Epithelial cell of proximal tubule (primary cell): ENCODE measurements at places on chromosomes 2 and 18. TPM values are rescaled to one million over a fixed set of nuclear protein-coding genes. Genes with fewer than 3 reads are reported as not detected.

DNA sequence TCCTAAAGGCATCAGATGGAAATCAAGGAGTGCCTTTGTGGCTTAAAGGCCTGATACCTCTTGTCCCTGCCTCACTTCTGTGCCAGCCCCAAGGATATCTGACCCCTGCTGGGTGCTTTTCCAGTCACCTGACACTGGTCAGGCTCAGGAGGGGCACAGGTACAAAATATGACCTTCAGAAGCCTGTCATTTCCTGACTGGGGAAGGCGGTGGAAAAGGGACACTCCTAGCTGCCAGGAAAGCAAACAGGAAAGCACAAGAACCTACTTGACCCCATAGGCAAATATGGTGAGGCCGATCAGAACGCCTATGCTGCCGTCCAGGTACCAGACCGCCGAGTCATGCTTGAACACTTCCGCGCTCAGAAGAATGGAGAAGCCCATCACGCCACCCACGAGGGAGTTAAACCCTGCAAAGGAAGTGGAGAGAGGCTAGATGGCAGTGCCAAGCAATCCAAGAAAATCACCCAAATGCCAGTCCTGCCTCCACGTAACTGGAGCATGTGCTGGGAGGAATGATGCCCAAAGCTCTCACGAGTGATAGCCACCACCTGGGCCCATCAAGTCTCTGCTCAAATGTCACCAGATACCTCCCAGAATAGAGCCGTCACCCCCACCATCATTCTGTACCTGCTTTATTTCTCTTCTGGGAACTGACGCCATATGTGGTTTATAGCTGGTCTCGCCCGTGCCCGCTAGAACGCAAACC lies 204.0 kb downstream of the MGAT5 start:
- DNase-seq: no peak

DNA sequence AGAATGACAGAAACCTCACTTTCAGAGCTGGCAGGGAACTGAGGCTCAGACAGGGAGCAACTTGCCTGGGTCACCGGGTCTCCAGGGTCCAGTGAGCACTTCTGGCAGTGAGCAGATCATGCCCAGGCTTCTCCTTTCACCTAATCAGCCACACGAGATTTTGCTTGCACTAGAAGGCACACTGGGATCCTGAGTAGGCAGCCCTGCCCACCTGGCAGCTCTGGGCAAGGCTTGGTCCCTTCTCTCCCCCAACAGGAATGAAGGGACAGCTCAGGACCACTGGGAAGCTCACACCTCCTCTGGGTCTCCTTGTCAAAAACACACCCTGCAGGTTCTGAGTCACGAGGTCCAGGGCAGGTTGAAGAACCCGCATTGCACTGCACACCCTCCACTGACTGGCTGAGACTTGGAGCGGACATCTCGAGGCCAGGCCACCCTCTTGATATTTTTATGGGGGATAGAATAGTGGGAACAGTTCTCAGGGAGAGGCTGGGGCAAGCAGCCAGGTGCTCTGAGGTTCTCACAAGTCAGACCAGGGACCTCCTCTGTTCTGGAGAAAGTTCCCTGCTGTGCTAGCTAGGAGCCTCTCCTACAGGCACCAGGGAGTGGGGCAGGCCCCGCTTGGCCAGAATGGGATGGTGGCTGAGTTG lies 5.7 kb downstream of the MAL start:
- DNase-seq: no peak

- no peak for DNase-seq
These were observed 106.9 kb downstream of the CDK15 start for GRCh38 chr2:201913201-201913600.

GRCh38 chr2:211837206-211837605 lies 701.4 kb downstream of the ERBB4 start:
- DNase-seq: no peak

ZNF638 gene
- 67.7 and 69.0 TPM in 2 replicates for total RNA-seq

RSAD2 gene
- under 0.01 and 0.65 TPM in 2 replicates for total RNA-seq

GRCh38 chr2:241545523-241546473 lies 12.7 kb upstream of the BOK start:
- DNase-seq: no peak

DNA sequence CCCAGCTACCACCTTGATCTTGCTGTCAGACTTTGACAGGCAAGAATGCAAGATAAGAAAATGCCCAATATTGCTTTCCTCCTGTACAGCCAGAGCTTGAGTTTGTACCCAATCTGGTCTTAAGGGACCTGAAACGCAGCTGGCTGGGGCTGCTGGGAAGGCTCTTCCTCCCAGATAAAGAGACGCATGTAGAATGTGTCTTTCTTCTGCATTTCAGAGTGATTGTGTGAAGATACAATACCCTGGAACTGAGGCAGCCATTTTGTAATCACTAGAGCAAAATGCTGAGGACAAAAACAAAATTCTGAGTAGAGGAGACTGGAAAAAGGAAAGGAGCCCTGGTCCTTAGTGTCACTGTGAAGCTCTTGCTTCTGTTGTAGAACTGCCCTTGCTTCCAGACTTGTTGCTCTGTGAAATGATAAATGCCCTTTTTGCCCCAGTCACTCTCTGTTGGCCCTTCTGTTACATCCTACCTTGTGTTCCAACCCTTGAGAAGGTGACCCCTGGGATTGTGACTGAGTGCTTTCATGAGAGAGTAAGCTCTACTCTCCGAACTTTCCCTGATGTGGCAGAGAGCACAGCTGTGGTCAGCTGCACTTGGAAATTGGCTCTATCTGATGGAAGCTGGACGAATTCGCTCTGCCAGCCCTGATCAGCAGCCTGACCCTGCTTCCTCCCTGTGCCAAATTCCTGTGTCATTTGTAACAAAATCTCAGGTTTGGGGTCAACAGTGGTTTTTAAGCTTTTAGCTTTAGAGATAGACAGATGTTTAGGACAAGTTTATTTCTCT lies 137.4 kb upstream of the RBMS1 start:
- DNase-seq: no peak

DNA sequence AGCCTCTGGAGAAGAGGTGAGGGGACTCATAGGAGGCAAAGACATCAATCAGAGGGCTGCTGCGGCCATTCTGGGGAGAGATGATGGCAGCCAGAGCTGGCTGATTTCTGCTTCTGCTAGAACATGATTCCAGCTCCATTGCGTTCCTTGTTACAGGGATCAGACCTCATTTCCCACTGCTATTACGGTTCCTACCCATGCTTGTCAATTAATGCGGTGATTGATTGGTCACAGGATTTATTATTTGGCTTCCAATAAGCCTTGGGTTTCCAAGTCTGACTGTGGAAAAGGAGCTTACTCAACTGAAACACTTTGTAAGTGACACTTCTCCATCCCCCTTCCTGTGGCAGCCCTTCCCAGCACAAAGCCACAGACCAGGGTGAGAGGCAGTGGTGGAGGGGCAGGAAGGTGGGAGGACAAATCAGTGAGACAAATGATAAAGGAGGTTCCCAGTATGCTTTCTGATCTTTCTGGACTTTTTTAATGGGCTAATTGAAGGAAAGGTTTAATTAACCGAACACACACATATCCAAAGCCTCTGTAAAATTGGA lies 26.8 kb upstream of the CTLA4 start:
- no peak for DNase-seq

GRCh38 chr2:46461709-46462171 lies 17.6 kb upstream of the TMEM247 start:
- DNase-seq: no peak

GRCh38 chr2:98799375-98800329 lies 68.7 kb upstream of the MGAT4A start:
- no peak for DNase-seq

CDH2 gene
- 74.5 and 78.2 TPM in 2 replicates for total RNA-seq

SLC5A7 gene
- not detected in 2 replicates for total RNA-seq

DNA sequence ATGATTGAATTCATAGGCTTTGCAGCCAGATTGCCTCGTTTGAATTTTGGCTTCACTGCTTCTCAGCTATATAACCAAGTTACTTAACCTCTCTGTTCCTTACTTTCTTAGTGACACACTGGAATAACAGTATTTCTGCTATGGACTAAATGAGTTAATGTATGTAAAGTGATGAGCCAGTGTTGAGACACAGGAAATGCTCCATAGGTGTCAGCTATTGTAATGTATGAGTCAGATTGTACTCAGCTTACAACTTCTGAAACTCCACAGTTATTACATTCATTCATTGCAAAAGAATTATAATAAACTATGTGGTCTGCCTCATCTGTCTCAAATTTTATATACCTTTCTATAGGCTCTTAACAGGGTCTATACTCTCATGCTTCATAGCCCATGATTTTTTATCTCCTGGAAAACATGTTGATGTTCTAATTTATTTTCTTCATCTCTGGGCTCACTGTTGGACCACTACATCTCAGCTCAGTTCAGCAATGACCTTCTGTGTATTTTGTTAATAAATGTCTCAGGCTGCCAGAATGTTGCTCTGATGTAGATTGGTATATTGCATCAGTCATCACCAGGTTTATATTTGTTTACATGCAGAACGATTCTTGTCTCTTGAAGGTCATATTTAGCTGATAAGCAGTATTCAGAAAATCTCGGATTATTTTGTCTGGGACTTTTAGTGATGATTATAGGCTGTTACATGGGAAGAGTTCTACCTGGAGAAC lies 76.2 kb downstream of the MAP3K20 start:
- DNase-seq: no peak

DNA sequence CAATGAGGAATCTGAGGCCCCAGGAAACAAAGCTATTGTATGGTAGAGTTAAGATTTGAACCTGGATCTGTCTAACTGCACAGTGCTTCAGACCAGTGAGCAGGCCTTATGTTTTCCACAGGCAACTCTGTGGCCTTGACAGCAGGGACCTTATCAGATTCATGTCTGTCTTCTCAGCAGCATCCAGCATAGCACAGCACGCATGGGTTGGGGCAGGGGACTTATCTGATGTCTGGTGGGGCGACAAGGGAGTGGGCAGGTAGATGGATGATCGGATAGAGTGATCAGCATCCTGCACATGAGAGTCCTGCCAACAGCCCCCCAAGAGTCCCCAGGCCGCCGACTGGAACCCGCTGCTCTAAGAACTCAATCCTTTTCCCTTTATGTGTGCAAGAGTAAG lies 28.7 kb upstream of the KCNF1 start:
- DNase-seq: no peak

- DNase-seq: no peak
These were observed 24.3 kb downstream of the NCAPH start for GRCh38 chr2:96359866-96360265.

DNA sequence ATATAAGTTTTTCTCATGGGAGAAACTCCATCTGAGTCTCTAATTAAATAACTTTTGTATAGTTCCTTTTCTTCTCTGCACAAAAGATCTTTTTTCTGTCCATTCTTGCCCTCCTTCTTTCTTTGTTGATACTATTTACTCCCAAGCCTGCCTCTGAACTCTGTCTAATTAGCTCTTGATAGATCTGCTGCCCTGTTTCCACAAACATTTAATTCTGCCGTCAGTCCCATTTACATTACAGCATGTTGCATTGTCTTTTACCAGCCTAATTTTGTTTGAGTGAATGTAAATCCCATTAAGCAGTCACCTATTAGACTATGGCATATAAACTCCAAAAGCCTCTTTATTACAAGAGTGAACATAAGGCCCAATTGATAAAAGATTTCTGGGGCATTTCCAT lies 254.4 kb downstream of the ERBB4 start:
- no peak for DNase-seq

SLC19A3 gene
- 0.17 and 0.29 TPM in 2 replicates for total RNA-seq

GRCh38 chr2:240662681-240663080 lies 20.0 kb downstream of the AQP12B start:
- no peak for DNase-seq

GRCh38 chr2:112662704-112663103 lies 17.0 kb downstream of the SLC20A1 start:
- no peak for DNase-seq

DNA sequence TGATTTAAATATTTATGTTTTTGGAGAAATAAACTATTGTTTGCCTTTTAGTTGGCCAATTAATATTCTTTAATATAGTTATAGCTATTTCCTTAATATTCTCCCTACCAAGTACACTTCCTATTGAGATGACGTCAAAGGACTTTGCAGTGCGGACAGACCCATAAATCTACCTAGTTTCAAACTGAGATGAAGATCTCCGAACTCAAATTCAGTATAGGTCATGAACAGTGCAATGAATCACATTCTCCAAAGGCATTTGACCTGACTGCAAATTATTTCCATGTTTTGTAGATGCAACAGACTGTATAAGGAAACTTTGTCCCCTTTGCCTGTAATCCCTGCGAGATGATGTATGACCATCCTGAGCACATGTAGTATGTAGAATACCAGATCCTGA lies 342.6 kb upstream of the FIGN start:
- DNase-seq: no peak

GRCh38 chr2:207474863-207475485 lies 54.8 kb upstream of the CREB1 start:
- no peak for DNase-seq

GRCh38 chr2:84519332-84519957 lies 3.1 kb downstream of the DNAH6 start:
- DNase-seq: no peak

- no peak for DNase-seq
These were observed 23.2 kb downstream of the GPR39 start for GRCh38 chr2:132439703-132440398.

DNA sequence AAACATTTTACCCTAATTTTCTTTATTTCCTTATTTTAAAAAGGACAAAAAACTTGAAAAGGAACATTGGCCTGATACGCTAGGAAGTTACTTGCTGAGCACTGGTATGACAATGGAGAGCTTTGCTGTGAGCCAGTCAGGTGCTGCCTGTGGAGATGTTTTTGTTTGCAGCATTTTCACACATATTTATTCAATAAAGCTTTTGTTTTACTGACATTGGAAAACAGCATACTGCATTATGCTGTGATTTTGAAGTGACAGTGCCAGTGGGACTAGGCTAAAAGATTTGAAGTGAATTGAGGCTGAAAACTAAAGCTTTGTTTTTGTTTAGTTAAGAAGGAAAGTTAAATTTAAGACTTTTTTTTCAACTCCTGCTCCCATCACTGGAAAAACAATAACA lies 470.7 kb upstream of the ZEB2 start:
- no peak for DNase-seq

SPATS2L gene
- 93.9 and 115 TPM in 2 replicates for total RNA-seq

DNA sequence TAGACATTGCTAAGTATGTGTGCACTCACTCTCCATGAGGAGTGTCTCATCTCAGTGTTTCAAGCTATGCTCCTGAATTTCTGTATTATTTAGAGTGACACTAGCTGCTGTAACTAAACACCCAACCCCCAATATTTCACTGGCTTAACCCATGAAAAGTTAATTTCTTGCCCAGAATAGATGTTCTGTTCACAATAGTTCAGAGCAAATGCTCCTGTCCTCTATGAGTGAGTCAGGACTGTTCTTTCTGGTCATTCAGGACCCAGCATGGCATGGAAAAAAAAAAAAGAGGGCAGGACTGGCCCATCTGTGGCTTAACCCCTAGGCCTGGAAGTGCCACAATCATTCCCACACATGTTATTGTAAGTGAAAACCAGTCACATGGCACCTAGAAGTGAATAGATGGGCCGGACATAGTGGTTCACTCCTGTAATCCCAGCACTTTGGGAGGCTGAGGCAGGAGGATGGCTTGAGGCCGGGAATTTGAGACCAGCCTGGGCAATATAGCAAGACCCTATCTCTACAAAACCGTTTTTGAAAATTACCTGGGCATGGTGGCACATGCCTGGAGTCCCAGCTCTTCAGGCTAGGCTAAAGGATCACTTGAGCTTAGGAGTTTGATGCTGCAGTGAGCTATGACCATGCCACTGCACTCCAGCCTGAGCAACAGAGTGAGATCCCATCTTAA lies 663.6 kb downstream of the IRS1 start:
- no peak for DNase-seq

GRCh38 chr2:225002656-225003045 lies 39.6 kb downstream of the DOCK10 start:
- DNase-seq: peak; percentile 83

DCDC2C gene
- not detected in 2 replicates for total RNA-seq
